Pulmonary artery endothelial cell (primary cell): ENCODE measurements at places on chromosomes 3 and 15.

DNA sequence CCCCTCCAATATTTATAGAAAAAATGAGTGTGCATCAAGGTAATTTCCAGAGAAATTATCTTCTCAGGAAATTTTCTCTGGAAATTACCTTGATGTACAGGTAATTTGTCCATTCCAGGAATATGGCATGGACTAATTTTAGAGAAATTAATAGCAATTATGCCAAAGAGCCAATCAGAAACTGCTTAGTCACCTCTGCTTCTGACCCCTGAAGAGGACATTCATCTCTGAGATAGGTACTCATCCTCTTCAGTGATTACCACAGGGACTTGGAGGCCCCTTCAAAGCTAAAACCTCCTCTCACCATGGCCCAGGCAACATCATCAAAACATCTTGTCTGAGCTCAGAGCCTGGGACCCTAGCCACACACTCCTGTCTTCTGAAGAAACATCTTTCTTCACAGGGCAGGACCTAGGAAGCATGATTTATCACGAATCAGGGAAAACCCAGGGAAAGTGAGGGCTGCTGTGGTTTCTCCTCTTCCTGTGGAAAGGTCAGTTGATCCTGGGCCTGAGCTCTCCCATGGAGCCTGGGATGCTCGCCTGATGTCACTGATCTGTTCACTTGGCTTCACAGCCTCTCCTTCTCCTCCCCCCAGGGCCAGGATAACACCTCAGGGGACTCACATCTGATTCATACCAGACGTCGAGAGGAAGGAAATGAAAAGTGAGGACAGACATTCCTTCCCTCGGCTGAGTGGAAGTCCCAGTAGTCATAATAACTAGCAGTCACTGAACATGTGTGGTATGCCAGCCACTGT lies 210.5 kb downstream of the DTWD1 start:
- no peak for DNase-seq

DNA sequence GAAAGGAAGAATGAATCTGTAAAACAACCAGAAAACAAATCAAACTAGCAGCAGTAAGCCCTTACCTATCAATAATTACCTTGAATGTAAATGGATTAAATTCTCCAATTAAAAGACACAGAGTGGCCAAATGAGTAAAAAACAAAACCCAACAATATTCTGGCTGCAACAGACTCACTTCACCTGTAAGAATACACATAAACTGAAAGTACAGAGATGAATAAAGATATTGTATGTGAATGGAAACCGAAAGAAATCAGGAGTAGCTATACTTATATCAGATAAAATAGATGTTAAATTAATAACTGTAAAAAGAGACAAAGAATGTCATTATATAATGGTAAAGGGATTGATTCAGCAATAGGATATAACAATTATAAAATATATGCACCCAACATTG lies 514.5 kb upstream of the DPPA4 start:
- no peak for DNase-seq

DNA sequence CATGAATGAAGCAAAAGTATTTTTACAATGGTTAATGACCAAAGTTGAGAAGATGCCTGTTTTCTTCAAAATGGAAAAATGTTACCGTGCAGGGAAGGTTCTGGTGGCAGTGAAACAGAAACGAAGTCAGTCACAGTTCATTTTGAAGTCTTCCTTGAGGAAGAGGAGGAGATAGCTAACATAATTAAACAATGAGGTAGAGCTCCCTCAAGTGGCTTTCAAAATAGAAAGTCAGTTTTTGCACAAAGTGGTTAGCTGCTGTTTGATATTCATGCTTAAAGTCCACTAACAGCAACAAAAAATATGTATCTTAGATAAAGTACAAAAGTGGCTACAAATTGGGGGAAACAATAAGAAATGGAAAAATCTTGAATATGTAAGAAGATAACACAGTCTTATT lies 87.3 kb downstream of the TFG start:
- no peak for DNase-seq

DNA sequence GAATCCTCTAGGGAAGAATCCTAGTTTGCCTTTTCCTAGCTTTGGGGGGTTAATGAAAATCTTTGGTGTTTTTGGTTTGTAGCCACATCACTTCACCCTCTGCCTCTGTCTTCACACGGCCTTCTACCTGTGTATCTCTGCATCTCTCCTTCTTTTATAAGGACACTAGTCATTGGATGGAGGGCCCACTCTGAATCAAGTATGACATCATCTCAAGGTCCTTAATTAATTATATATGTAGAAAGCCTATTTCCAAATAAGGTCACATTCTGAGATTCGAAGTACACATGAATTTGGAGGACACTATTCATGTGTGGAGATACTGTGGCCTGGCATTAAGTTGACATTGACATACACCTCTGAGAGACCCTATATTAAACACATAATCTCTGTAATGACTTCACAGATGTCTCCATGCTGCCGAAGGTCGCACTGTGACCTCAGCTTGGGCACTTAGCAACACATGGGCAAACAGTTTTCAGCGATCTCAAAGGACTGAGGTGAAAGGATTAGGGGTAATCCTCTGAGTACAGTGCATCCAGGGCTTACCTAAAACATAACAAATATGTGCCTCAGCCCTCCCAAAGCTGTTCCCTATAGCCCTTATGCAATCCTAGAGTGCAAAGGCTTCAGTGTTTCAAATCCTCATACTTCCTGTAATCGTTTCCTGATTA lies 446.0 kb downstream of the FGF12 start:
- DNase-seq, result no peak
